HCEC 1CT (cell line): ENCODE measurements at places on chromosomes 13 and 19.

DNA sequence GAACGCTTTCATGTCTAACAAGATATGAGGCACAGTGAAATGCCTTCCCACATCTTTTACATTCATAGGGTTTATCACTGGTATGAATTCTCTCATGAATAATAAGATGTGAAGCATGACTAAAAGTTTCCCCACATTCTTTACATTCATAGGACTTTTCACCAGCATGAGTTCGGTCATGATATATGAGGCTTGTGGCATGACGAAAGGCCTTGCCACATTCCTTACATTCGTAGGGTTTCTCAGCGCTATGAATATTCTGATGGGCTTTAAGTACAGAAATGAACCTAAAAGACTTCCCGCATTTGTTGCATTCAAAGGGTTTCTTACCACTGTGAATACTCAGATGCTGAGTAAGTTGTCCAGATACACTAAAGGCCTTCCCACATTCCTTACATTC, 21.3 kb downstream of the ZNF607 start:
- DNase-seq = no peak

- no peak for DNase-seq
Observed at GRCh38 chr19:32819419-32820400, 49.9 kb downstream of the SLC7A9 start.

DNA sequence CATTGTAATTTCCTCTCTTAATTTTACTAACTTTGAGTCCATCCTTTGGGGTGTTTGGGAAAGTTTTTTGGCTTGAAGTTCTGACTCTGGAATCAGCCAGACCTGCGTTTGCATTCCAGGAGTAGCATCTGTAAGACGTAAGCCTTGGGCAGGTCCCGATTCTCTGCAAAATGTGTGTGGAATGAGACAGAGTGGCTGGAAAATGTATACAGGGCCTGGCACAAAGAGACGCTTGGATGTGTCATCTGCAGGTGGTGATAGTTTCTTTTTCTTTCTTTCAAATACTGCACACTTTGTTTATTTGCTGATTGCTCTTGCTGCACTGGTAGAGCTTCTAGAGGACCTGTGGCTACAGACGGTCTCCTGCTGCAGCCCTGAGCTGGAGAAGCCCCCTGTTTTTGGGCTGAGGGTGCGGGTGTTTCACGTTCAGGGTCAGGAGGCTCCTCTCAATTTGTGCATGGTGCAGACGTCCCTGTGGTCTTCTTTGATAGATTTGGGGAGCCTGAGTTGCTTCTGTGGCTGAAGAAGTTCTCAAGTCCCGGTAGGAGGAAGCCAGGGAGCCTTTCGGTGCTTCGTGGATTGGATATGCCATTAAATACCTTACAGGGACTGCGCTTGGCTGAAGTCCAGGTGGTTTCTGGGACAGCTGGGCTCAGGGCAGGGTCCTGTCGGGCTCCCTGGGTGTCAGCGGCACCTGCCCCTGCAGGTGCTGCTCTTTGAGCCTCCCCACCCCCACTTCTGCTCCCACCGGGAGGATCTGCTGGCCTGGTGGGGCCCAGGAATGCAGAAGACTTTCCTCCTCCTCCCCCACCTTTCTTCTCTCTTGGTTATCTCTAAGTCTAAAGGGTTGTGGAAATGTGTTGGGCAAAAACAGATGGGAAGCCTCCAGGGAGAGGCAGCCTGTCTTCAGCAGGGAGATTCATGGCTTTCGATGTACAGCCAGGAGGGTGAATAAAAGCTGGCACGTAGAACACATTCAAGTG, 44.0 kb upstream of the GAS6 start:
- peak; percentile 80 for DNase-seq

- no peak for DNase-seq
Observed at GRCh38 chr13:66399873-66400272, 830.3 kb downstream of the PCDH9 start.

DNA sequence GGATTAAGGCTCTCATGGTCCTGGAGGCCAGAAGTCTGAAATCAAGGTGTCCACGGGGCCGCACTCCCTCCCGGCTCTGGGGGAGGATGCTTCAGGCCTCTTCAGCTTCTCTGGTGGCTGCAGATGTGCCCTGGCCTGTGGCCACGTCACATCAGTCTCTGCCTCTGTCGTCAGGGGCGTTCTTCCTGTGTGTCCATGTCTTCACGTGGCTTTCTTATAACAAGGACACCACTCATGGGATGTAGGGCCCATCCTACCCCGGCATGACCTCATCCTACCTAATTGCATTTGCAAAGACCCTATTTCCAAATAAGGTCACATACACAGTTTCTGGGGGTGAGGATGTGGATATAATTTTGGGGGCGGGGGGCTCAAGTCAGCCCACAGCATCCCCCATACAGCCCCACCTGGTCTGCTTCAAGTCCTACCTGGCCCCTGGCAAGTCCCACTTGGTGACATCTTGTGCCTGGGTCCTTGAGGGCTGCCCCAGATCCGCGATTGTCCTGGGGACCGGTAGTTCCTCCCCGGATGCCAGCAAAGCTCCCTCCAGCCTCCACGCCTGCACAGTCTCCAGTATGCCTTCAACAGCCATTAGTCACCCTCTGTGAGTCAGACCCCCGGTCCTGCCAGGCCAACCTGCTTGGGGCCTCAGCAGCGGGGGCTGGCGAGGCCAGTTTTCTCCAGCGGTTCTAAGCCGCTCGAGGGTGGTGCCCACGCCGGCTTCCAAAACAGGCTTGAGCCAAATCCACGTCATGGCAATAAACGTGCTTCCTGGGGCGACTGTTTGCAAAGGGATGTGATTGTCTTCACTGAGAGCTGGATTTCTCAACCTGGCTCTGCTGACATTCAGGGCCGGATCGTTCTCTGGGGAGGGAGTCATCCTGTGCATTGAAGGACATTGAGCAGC, 32.2 kb downstream of the MYO9B start:
- peak; percentile 95 for DNase-seq

GRCh38 chr13:76641056-76641455, 245.1 kb downstream of the KCTD12 start:
- DNase-seq = no peak

DNA sequence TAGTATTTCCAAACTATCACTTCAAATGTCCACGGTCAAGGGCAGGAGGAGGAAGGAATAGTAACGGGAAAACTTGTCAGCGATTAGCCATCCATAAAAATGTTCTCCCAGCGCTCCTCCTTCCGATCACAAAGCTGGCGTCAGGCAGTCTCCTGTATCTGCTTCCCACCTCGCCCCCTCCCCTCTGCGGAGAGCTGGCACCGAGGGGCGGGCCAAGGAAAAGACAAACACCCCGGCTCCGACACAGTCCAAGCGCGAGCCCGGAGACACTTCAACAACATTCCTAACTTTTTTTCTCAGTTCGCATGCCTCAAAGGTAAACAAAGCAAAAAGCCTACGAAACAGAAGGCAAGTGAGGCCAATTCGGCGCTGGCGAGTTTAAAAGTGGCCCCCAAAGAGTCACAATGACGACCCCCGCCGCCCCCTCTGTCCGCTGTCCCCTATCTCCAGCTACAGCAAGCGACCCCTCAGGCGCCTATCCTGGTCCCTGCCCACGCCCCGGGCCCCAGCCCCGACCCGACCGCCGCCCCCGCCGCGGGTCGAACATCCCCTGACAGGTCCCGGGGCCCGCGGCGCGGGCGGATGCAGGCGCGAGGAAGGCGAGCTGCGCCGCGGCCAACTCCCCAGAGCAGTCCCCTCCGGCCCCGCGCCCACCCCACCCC, 736 bp downstream of the SMAD9 start:
- peak; percentile 17 for DNase-seq

- DNase-seq = peak; percentile 98
Observed at GRCh38 chr19:1747285-1748114, 5.8 kb upstream of the ONECUT3 start.

DNA sequence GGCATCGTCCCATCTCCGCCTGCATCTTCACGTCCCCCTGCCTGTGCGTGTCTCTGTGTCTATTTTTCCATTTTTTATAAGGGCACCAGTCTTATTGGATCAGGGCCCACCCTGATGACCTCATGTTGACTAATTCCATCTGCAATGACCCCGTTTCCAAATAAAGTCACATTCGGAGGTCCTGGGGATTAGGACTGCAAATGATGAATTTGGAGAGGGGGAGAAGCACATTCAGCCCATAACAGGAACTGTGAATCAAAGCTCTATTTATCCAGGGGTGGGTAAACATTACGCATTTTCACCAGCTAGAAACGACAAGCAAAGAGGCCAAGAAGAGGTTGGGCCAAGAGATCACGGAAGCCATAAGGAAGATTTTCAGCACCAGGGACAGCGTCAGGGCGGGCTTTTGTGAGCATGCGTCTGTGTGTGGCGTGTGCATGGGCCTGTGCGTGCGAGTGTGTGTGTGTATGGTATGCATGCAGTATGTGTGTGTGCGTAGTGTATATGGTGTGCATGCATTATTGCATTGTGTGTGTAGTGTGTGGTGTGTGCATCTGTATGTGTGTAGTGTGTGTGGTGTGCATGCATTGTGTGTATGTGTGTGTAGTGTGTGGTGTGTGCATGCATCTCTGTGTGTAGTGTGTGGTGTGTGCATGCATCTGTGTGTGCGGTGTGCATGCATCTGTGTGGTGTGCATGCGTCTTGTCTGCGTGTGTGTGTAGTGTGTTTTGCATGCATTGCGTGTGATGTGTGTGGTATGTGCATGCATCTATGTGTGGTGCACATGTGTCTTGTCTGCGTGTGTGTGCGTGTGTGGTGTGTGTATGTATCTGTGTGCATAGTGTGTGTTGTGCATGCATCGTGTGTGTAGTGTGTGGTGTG, 19.6 kb downstream of the CELF5 start:
- DNase-seq = peak; percentile 39

DNA sequence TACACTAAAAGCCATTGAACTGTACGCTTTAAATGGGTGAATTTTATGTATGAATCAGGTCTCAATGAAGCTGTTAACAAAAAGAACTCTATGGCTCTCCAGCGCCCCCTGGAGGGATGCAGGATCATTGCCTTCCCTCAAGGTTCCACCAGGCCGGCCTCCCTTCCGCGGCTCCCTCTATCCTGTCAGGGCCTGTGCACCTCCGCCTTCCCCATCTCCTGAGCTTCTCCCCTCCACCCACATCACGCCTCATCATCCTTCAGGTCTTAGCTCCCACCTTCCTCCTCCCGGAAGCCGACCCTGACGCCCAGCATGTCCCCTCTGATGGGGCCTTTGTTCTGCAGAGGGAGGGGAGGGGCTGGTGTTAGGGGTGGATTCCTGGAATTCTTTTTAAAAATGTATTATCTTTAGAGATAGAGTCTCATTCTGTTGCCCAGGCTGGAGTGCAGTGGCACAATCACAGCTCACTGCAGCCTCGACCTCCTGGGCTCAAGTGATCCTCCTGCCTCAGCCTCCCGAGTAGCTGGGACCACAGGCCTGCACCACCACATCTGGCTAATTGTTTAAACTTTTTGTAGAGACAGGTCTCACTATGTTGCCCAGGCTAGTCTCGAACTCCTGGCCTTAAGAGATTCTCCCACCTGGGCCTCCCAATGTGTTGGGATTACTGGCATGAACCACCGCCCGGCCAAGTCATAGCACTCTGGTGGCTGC, 27.7 kb downstream of the MEIS3 start:
- DNase-seq = peak; percentile 68

- DNase-seq = no peak
Observed at GRCh38 chr19:45657520-45658167, 10.4 kb upstream of the GIPR start.

GRCh38 chr19:58229255-58229639, 533 bp downstream of the ZNF544 start:
- DNase-seq = peak; percentile 23

DNA sequence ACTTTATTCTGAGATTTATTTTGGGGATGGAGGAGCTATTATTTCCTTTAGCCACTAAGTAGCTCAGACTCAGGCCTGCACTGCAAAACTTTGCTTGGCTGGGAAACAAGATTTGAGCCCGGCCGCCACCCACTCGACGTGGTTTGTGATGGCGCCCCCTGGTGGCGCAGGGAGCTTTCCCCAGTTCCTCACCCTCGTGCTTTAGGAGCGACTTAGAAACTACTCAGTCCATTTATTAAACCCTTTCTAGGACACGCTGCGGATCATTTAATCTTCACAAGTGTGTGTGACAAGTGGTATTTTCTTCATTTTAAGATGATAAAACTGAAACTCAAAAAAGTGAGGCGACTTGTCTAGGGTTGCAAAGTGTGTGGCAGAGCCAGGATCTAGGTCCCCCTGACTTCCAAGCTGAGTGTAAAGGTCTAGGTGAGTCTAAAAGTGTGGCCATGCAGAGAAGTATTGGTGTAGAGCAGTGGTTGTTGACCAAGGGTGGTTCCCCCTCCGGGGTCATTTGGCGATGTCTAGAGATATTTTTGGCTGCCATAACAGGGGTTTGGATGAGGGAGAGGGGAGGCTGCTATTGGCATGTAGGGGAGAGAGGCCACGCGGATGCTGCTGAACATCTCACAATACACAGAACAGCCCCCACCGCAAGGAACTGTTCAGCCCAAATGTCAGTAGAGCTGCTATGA, 2.2 kb downstream of the CXCL17 start:
- DNase-seq = peak; percentile 50

DNA sequence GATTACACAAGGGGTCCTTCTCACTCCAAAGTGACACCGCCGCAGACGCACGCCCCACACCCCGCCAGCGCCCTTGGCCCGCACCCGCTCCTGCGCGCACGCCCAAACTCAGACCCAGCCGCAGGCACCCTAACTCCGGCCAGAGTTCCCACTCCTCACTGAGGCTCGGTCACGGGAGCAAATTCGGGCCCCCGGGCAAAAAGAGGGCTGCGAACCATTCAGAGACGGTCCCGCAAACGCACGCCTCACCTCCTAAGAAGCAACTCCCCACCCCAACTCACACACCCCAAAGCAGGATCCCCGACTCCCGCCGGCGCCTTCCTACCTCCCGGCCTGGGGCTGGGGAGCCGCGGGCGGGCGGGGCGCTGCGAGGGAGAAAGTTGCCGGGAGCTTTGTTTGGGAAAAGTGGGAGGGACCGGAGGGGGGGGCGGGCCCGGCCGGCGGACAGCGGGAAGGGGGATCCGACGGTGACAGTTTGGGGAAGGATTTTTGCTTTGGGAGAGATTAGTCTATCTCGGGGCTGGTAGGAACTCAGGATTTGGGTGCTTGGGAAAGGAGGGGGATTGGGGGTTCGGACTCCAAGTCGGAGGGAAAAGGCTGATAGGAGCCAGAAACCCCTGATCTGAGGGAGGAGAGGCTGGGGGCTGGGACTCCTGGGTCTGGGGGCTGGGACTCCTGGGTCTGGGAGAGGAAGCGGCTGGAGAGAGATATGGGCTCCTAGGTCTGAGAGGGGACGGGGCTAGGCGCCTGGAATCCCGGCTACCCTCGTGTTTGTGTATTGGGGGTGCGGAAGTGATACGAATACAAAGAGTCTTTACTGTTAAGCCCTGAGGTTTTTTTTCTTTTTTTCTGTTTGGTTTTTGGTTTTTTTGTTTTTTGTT, at the start of gene TEAD2:
TEAD2 (minus strand) TSS at position 369 of the 881 bp plus-strand sequence. CDS start 2,341 bp downstream, outside the sequence.
- DNase-seq = peak; percentile 47

- DNase-seq = no peak
Observed at GRCh38 chr13:57253551-57253950, 86.6 kb downstream of the PRR20E start.

DNA sequence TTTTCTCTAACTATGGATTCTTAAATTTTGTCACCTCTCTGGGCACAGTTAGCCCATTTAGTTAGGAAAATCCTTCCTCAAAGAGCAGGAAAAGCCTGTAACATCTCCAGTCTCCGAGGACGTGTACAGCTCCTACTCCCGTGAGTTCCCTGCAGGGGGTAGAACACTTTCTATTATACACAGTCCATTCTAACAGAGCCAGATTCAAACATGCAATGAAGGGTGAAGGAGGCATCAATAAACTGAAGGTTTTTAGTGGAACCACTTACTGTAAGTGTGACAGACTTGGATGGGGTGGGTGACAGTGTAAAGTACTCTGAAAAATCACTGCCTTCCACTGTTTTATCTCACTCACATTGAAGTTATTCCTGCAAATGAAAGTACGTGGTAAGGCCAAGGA, 204.7 kb upstream of the DACH1 start:
- DNase-seq = no peak
